ENCODE measurements at places on chromosomes 7 and 10. TPM values are rescaled to one million over a fixed set of nuclear protein-coding genes. Genes with fewer than 3 reads are reported as not detected.

DNA sequence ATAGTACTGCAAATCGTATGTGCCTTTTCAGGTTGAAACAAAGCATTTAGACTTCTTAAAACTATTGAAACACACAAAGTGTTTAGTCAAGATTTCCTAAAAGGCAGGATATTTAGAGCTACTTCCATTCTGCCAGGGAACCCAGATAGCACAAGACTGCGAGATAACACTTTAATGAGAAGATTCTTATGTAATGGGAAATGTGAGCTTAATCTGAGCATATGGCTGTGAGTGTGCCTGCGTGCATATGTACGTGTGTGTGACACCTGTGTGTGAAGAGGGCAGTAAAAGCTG is 14.3 kb upstream of the JCAD start:
- DNase-seq, result no peak

DNA sequence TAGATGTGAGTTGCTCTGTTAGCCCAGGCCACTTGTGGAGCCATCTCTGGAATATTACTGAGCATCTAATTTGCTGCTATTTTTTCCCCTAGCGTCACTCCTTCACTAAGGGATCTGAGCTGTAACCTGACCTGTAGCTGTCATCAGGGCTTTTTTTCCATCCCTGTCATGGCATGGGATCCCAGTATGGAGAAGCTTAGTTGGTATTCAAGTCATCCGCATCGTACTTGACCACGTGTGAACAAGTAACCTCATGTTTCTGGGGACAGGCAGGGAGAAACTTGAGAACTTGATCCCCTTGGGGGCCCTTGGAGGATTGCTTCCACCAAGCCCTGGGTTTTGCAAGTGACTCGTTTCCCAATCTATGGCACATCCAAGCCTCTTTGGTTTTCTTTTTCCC is 474.4 kb upstream of the GALNT17 start:
- no peak for DNase-seq

GRCh38 chr7:5549096-5549763 is 125.6 kb upstream of the TNRC18 start:
- DNase-seq, result peak; percentile 97

DNA sequence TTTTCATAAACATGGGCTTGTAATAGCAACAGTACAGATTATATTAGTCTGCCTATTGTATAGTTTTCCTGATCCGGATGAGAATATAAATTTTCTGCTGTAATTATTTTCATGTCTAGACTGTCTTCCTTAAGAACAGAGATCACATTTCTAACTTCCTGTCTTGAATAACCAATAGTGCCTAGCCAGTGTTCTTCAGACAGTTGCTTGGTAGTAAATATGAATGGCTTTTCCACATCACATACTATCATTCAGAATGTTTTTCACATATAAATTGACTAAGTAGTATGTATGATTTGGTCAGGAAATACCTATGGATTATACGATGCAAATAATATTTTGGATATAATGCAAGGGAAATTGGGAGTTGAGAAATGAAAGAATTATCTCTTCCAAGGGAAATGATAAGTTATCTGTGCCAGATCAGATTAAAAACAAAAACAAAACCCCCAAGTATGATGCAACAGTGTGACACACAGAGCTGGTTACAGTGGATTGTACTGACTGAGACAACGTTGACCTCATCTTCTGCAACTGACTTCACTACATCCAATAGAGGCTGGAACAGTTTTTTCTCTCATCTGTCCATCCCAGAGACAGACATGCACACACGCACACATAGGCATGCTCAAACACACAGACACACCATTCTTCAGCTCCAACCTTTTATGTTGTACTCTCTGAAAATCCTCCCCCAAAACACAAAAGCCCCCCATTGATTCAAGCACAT is 16.4 kb downstream of the ITGA8 start:
- no peak for DNase-seq

DNA sequence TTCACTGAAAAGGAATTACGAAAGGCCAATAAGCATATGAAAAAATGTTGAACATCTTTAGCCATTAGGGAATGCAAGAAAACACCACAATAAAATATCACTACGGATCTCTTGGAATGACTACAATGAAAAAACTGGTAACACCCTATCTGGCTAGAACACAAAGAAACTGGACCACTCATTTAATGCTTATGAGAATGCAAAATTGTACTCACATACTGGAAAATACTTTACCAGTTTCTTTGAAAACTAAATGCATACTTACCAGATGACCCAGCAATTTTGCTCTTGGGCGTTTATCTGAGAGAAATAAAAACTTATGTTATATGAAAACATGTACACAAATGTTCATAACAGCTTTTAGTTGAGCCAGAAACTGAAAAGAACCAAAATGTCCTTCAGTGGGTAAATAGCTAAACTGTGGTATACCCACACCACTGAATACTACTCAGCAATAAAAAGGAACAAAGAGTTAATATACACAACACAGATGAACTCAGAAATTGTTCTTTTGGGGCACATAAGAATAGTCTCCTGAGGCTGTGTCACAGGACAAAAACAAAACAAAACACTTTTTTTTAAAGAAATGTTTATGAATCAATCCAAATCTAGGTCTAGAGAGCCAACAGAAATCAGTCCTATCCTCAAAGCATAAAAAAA is 23.5 kb downstream of the CNOT4 start:
- no peak for DNase-seq

GRCh38 chr7:153390955-153391354 is 631.4 kb downstream of the ACTR3B start:
- no peak for DNase-seq

GRCh38 chr7:106405697-106406141 is 120.9 kb upstream of the NAMPT start:
- no peak for DNase-seq

GRCh38 chr7:114432061-114432460 is 17.4 kb downstream of the FOXP2 start:
- no peak for DNase-seq

- no peak for DNase-seq
Observed at GRCh38 chr10:72503241-72503640, 122.6 kb downstream of the MICU1 start.

- DNase-seq, result peak; percentile 95
Observed at GRCh38 chr7:103296901-103297836, at the start of gene PMPCB. Gene PMPCB, plus strand, starts transcription at chr7:103297435. Its CDS starts 25 bp downstream, at chr7:103297460.

DNA sequence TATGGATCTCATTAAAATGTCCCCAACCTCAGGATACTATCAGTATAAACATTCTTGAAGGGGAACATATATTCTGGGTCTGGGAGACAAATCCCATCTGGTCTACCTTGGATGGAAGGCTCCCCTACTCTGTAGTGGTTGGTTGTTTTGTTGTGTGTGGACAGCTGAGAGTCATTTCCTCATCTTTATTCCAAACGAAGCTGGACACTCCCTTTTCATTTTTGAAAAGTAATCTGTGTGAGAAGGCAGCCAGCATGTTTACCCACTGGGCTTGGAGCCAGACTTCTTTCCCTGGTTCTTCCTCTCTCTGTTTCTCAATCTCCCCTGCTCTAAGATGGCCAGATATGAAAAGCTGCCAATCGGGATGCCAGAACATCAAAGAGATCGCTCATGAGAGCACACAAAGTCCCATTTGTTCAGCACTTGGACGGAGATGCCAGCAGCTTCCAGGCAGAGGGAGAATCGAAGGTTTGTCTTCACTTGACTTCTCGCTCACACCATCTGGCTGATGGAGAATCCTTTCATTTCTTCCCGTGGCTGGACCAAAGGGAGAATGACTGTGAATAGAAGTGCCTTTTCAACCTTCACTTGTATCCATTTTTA is 108.1 kb upstream of the AGR3 start:
- DNase-seq, result peak; percentile 49

GRCh38 chr7:46544396-46545008 is 623.4 kb upstream of the IGFBP3 start:
- DNase-seq, result no peak

DNA sequence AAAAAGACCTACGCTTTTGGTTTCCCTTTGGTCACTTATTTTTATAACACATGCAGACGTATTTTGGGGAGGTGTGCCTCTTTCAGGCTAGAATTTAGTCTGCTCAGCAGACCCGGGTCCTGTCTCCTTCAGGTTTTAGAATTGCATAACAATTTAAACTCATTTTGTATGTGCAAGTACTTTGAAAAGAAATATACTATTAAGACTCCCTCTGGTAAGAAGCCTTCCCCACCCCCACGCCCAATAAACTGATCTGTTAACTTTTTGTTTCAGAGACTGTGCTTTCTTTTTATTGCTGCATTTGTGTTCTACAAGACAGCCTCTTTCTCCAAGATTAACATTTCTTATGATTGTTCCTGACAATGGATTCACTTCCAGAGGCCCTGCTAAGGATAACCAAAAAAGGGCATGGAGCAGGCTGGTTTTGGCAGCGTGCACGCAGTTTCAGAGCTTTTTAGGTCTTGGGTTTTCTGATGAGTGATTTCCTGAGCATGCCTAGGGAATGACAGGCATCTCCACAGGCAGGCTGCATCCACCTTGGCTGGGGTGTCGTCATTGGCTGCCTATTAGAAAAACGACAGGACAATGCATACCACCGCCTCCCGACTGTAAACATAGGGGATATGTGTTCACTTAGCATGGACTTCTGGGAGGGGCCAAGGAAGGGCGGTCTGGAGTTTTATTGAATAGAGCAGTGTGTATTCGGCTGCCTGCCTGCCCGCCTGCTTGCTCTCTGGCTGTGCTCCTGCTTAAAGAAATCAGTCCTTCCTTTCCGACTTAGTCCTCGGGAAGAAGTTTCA is at the start of gene CALD1:
Gene CALD1, plus strand, starts transcription at position 694 of the 800 bp plus-strand sequence. CDS start 88,100 bp downstream, outside the sequence.
- peak; percentile 66 for DNase-seq

GRCh38 chr7:37480041-37481031 is 31.7 kb upstream of the ELMO1 start:
- no peak for DNase-seq

GRCh38 chr7:50599385-50599784 is 34.2 kb upstream of the DDC start:
- no peak for DNase-seq

DNA sequence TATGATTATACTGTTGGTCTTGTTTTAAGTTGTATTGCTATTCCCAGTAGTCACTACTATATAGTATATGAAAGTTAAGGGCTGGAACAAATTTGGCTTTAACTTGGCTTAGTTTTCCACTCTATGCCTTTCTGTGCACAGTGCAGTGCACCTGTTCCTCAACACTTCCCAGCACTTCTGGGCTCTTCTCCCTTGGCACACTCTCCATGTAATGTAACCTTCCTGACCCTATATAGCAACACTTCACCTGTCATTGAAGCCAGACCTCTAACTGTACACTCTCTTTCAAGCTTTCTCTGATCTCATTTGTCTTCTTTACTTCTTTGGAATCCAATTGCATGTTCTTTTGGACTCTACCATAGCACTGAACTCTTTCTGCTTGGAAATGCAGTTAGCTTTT is 83.9 kb upstream of the SMIM30 start:
- no peak for DNase-seq

GRCh38 chr10:86753638-86754434 is 2.6 kb upstream of the BMPR1A start:
- no peak for DNase-seq

DNA sequence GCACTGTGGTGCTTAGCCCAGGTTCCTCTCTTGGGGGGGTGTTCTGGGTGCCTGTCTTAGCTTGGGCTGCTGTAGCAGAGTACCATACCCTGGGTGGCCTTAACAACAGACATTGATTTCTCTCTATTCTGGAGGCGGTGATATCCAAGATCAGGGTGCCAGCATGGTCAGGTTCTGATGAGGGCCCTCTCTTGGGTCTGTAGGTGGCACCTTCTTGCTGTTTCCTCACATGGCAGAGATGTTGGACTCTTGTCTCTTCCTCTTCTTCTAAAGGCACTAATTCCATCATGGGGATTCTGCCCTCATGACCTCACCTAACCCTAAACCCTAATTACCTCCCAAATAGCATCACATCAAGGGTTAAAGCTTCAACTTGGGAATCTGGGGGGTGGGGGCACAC is 19.9 kb upstream of the CRHR2 start:
- DNase-seq, result no peak

GRCh38 chr10:73865459-73866442 is 8.6 kb downstream of the CAMK2G start:
- peak; percentile 18 for DNase-seq

DNA sequence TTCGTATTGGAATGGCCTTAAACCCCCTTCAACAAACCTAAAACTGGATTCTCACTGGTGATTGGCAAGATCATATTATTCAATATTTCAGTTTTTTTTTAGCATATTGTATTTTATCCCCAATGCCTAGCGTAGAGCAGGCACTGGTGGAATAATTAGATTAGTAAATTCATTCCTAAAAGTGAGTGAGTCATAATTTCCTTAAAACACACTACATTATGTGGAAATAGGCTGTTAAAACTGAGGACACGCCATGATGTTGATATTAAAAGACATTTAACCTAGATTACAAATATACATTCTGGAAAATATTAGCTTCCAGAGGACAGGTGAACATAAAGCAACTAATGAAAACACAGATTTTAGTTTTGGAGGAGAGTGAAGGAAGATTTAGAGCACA is 463.9 kb downstream of the PARD3 start:
- peak; percentile 52 for DNase-seq

GRCh38 chr10:3822541-3823330 is 37.7 kb upstream of the KLF6 start:
- DNase-seq, result no peak

GRCh38 chr10:4359003-4359402 is 467.0 kb upstream of the AKR1E2 start:
- DNase-seq, result no peak

- DNase-seq, result peak; percentile 69
Observed at GRCh38 chr7:26155531-26156375, 3.8 kb downstream of the NFE2L3 start.

GRCh38 chr7:7157177-7157886 is 25.0 kb upstream of the C1GALT1 start:
- DNase-seq, result peak; percentile 92

DNA sequence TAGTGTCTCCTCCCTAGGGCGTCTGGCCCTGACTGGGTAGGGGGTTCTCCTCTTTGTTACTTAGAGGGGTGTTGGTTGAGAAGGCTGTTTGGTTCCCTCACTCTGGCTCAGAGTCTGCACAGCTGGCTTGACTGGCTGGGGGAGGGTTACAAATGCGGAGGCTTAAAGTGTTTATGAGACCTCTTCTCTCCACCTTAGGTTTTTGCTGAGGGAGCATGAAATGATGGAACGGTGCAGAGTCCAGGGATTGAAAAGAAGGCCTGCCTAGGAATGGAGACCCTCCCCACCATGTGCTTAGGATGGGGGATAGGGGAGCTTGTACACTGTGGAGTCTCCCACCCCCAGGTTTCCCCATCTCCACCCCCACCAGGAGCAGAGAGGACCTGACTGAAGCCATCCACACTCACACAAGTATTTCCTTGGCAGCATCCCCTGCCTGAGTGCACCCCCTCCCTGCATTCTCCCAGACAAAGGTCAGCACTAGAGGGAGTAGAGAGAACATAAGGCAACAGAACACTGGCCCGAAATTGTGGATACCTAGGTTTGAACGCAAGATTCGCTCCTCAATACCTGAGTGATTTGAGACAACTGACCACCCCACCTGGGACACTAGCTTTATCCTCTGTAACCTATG is 1.7 kb upstream of the LDB1 start:
- DNase-seq, result peak; percentile 91

Gene FKBP6
- not detected for total RNA-seq

Gene ZNF365
- total RNA-seq, result 9.1 TPM

Gene PCGF6
- 18.9 TPM for total RNA-seq

Gene SPDYE5
- total RNA-seq, result not detected

Gene CCDC201
- total RNA-seq, result not detected

Gene PRKCQ
- total RNA-seq, result not detected

Gene MYL10
- total RNA-seq, result not detected

Gene TFAM
- total RNA-seq, result 19.7 TPM

Gene MYOF
- 352 TPM for total RNA-seq

Gene CTAGE6
- total RNA-seq, result 0.36 TPM

Gene CDK14
- total RNA-seq, result 39.1 TPM

Gene EFCAB10
- total RNA-seq, result not detected

Gene ANKRD30A
- not detected for total RNA-seq

Gene HIPK2
- 13.3 TPM for total RNA-seq
